Colonic mucosa (tissue), 4 donors: ENCODE measurements at places on chromosomes 13 and 19.
A peak's percentile ranks its signal among the peaks of the same experiment; 100 is the strongest.

- H3K4me1 ChIP-seq = no peaks in the 10 kb centered on the region
- no peak for DNase-seq
- H3K27me3 ChIP-seq = no peaks in the 10 kb centered on the region
- H3K36me3 ChIP-seq = no peaks in the 10 kb centered on the region
These were observed 14.2 kb downstream of the ZAR1L start for GRCh38 chr13:32300920-32301319.

DNA sequence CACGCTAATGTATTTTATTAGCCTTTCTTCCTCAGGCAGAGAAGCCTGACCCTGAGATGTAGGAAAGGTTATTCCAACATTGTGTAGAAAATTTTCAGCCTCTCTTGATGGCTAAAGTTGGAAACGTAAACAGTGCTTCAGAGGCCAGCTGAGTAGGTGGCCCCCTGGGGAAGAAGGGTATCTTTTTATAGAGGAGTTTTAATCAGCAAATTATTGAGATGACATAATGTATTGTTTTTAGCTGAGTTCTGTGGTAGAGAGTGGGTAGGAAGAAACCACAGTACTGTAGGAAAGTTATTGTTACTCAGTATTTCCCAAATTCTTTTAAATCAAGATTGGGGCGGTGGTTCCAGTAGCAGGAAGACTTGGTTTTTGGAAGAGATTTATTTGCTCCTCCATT is 268.8 kb downstream of the DLEU7 start:
- H3K27me3 ChIP-seq = no peaks in the 10 kb centered on the region
- H3K4me3 ChIP-seq = no peak overlapping the region
- H3K36me3 ChIP-seq = no peaks in the 10 kb centered on the region
- no peak overlapping the region for H3K27ac ChIP-seq
- DNase-seq = no peak

GRCh38 chr13:102642475-102642874 is 45.7 kb downstream of the TPP2 start:
- peak; percentile 23 for DNase-seq
- H3K36me3 ChIP-seq = peaks cover 9% of the 10 kb centered on the region
- H3K4me3 ChIP-seq = no peak overlapping the region
- no peaks in the 10 kb centered on the region for H3K4me1 ChIP-seq

DNA sequence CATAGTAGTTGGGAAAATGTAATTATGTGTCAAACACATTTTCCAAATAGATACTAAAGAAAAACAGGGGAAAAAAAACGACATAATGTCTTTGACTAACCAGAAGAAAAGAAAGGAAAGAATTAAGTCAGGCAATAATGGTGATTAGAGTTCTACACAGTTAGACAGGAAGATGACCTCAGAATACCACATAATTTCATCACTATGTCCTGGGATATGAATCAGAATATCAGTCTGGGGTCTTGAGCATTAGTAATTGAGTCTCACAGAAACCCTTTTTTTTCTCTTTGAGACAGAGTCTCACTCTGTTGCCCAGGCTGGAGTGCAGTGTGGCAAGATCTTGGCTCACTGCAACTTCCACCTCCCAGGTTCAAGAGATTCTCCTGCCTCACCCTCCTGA is 503.4 kb downstream of the SLITRK1 start:
- H3K27ac ChIP-seq = no peak overlapping the region
- DNase-seq = no peak
- no peak overlapping the region for H3K4me3 ChIP-seq
- H3K27me3 ChIP-seq = no peaks in the 10 kb centered on the region

- DNase-seq = no peak
- H3K27me3 ChIP-seq = peaks cover 5% of the 10 kb centered on the region
- no peaks in the 10 kb centered on the region for H3K4me1 ChIP-seq
- no peak overlapping the region for H3K27ac ChIP-seq
- H3K4me3 ChIP-seq = no peak overlapping the region
These were observed 2.8 kb upstream of the TNFSF9 start for GRCh38 chr19:6527893-6528543.

GRCh38 chr19:45952686-45953505 is 20.8 kb downstream of the NOVA2 start:
- no peaks in the 10 kb centered on the region for H3K36me3 ChIP-seq
- H3K4me1 ChIP-seq = no peaks in the 10 kb centered on the region
- peak; percentile 39 for DNase-seq
- no peak overlapping the region for H3K4me3 ChIP-seq
- no peak overlapping the region for H3K27ac ChIP-seq

DNA sequence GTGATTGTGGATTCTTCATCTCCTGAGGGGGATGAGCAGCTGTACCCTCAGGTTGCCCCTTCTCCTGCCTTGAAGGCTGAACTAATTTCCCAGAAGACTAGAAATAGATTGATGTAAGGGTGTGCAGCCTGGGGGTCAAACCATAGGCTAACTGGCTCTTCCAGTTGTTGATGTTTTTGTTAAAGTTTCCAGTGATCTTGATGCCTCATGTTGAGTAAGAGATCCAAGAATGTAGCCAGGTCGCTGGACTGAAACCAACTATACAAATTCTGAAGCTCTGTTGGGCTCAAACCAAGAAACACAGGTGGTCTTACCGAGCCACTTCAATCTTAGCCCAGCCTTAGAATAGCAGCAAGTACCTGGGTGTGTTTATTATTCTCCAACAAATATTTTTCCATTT is 391.8 kb downstream of the KLF5 start:
- no peaks in the 10 kb centered on the region for H3K4me1 ChIP-seq
- H3K27me3 ChIP-seq = no peaks in the 10 kb centered on the region
- peak overlapping the region; percentile 34 for H3K27ac ChIP-seq
- H3K36me3 ChIP-seq = no peaks in the 10 kb centered on the region
- no peak overlapping the region for H3K4me3 ChIP-seq
- no peak for DNase-seq

GRCh38 chr13:98909016-98909415 is 68.8 kb downstream of the DOCK9 start:
- H3K27me3 ChIP-seq = no peaks in the 10 kb centered on the region
- H3K4me1 ChIP-seq = no peaks in the 10 kb centered on the region
- no peak overlapping the region for H3K4me3 ChIP-seq

DNA sequence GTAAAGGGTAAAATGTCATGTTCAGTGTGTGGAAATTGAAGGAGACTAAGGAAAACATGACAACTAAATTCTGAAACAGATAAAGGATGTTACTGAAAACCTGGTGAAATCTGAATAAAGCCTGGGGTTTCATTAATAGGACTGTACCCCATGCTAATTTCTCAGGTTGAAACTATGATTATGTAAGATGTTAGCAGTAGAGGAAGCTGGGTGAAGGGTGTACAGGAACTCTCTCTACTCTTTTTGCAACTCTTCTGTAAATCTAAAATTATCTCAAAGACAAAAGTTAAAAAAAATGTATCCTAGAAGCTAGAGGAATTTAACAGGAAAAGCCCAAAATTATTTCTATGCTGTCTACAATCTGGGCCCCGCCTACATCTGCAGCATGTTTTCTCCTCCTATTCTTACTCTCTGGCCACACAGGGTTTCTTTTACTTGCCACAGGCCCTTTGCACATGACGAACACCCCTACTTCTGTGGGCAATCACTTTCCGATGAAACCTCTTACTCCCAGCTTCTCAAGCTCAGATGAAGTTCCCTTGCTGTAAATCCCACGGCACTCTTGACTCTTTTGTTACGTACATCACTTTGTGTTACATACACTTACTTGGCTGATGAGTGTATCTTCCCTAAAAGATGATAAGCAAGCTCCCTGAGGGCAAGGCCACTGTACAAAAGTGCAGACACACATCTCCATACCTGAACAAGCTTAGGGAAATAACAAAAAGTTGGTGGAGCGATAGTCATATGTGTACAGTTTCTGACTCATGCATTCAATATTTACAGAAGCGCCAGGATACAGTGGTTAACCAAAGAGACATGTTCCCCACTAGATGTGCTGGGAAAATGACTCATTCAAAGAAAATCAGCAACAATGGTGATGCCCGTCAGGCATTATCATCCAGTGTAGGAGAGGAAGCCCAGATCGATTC is 32.6 kb downstream of the RUBCNL start:
- no peak for DNase-seq
- H3K4me1 ChIP-seq = no peaks in the 10 kb centered on the region
- peaks cover 4% of the 10 kb centered on the region for H3K36me3 ChIP-seq
- no peaks in the 10 kb centered on the region for H3K27me3 ChIP-seq

GRCh38 chr13:51000061-51000460 is 90.5 kb downstream of the RNASEH2B start:
- H3K4me3 ChIP-seq = no peak overlapping the region
- no peaks in the 10 kb centered on the region for H3K27me3 ChIP-seq
- H3K27ac ChIP-seq = no peak overlapping the region
- no peaks in the 10 kb centered on the region for H3K36me3 ChIP-seq
- no peak for DNase-seq

- no peaks in the 10 kb centered on the region for H3K27me3 ChIP-seq
- peak; percentile 31 for DNase-seq
- no peak overlapping the region for H3K4me3 ChIP-seq
- H3K36me3 ChIP-seq = no peaks in the 10 kb centered on the region
These were observed 27.5 kb upstream of the KATNAL1 start for GRCh38 chr13:30334663-30335386.

- H3K4me1 ChIP-seq = peaks cover 7% of the 10 kb centered on the region
- peak overlapping the region; percentile 22 for H3K27ac ChIP-seq
- peak; percentile 55 for DNase-seq
- peak overlapping the region; percentile 85 for H3K4me3 ChIP-seq
- H3K36me3 ChIP-seq = peaks cover 8% of the 10 kb centered on the region
These were observed 964 bp downstream of the KHSRP start for GRCh38 chr19:6423499-6424194.

GRCh38 chr19:35811317-35812219 is 1.1 kb downstream of the PRODH2 start:
- no peaks in the 10 kb centered on the region for H3K27me3 ChIP-seq
- no peaks in the 10 kb centered on the region for H3K36me3 ChIP-seq
- H3K4me1 ChIP-seq = no peaks in the 10 kb centered on the region
- H3K27ac ChIP-seq = no peak overlapping the region
- DNase-seq = no peak

GRCh38 chr19:49413348-49413747 is 9.9 kb downstream of the PTH2 start:
- H3K36me3 ChIP-seq = no peaks in the 10 kb centered on the region
- H3K27ac ChIP-seq = no peak overlapping the region
- no peak for DNase-seq
- peaks cover 5% of the 10 kb centered on the region for H3K27me3 ChIP-seq

- no peaks in the 10 kb centered on the region for H3K4me1 ChIP-seq
- no peaks in the 10 kb centered on the region for H3K36me3 ChIP-seq
These were observed 64.7 kb downstream of the COL4A2 start for GRCh38 chr13:110371550-110372465.
